Renal cortical epithelial cell (primary cell): ENCODE measurements at places on chromosomes 12 and 14. TPM values are rescaled to one million over a fixed set of nuclear protein-coding genes. Genes with fewer than 3 reads are reported as not detected.

COX8C gene
- total RNA-seq, result 0.60 TPM in 1 of 2 replicates, not detected in the other

GDF3 gene
- not detected in 2 replicates for total RNA-seq

LRRC10 gene
- not detected in 2 replicates for total RNA-seq

EIF2S3B gene
- total RNA-seq, result 1.2 and 2.6 TPM in 2 replicates

SLC7A8 gene
- total RNA-seq, result under 0.01 and 1.1 TPM in 2 replicates

KCNK13 gene
- total RNA-seq, result not detected in 2 replicates

DNA sequence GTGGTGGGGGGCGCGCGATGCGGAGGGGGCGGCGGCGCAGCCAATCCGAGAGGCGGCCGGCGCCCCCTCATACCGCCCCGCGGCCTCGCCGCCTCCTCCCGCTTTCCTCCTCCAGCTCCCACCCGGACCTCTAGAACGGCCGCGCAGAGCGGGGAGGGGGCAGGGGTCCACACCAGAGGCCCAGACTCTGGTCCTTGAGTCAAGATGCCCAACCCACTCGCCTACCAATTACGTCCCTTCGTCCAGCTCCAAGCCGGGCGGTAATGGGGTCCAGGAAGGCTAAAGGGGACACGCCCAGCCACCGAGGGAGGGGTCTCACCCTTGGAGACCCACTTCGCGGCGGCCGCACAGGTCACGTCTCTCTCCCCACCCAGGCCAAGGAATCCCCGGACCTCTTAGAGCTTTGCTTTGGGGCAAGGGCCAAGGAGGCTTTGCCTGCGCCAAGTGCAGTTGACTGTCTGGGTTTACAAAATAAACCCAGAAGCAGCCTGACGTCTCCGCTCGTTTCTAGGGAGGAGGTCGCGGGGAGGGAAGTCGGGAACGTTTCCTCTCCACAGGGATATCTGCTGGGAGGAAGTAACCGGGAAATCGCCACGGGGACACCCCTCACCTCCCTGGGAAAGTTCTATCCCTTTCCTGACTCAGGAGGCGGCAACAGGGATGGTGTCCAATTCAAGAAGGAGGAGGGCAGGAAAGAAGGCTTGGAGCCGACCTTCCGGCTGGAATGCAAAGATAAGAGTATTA lies 394 bp upstream of the AMIGO2 start:
- peak; percentile 55 for DNase-seq

- DNase-seq, result no peak
Measured at GRCh38 chr12:86623267-86623666, 367.1 kb upstream of the MGAT4C start.

DNA sequence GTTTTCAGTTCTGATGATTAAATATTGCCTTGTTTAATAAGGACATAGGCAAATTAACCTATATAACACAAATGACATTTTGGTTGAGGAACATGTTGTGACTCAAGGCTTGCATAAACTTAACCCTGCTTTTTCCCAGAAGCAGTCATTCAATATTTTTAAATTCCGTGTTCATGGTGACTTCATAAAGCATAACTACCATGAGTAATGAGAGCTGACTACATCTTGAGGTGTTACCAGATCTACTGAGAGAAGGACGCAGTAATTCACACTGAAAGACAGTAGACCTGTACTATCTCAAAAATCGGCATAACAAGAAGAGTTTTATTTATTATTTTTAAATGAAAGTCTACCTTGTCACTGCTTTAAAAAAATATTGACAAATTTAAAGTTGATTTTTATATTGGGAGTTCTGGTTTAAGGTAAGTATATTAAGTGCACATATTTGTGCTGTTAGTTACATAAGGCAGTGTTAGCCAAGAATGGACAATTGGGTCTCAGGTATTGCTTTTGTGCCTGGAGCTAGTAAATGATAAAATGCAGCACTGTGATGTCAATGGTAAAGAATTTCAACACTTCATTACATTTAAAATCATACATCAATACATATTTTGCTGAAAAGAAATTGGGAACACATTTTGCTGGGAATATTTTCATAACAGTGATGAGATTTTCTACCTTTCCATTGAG lies 1198.5 kb downstream of the FSCB start:
- no peak for DNase-seq

- no peak for DNase-seq
Measured at GRCh38 chr14:62934439-62934838, 110.8 kb downstream of the KCNH5 start.

DNA sequence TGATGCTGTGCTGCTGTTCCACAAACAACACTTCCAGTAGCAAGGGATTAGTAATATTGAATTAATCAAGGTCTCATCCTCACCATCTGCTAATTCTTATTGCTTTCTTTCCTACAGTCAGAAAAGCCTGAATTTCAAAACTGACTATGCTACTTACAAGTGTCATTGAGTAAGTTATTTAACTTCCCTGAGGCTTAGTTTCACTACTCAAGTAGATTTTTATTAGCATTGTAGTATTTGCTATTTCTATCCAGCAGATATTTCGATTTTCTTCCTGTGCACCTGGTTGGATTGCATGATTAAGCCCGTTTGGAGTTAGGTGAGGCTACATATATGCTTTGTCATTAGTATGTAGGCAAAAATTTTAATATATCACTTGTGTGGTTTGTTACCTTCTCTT lies 591.5 kb downstream of the TRHDE start:
- DNase-seq, result no peak

DNA sequence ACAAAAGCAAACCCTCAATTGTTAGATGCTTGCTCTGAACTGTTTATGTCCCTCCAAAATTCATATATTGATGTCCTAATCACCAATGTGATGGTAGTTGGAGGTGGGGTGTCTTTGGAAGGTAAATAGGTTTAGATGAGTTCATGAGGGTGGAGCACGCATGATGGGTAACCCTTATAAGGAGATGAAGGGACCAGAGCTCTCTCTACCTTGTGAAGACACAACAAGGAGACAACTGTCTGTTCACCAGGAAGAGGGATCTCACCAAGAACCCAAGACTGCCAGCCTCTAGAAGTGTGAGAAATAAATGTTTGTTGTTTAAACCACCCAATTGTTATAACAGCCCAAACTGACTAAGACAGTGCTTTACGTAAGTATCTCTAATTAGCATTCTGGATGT lies 27.0 kb downstream of the DHRS2 start:
- no peak for DNase-seq

DNA sequence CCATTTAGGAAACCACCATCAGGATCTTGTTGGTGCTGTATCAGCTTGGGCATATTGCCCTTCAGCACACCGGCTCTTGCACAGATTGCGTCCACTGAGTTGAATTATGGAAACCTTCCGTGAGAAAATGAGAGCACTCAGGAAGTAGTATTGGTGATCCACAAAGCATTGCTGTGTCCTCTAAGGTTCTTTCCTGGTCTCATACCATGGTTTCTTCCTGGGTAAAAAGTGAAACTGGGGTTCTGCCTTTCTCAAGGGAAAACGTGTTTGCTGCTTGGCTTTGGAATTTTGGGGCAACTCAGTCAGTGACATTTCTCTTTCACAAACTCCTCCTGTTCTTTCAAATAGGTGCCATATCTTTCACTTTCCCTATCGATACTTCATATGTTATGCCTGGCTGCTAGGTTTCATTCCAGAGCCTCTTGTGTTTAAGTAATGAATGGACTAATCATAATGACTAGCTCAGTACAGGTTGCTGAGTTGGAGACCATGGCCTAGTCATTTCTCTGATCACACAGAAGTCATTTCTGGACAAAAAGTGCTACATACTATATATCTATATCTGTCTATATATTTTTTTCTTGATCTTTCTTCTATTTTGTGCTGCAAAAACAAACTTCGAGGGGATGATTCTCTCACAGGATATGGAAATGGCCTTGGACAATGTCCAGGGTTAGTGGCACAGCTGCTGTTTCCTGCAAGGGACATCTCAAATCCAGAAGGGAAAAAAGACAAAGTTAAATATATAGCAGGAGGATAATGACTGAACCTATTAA lies 423.4 kb downstream of the ZFP36L1 start:
- no peak for DNase-seq

- DNase-seq, result peak; percentile 62
Measured at GRCh38 chr12:66648033-66648735, 30.7 kb downstream of the GRIP1 start.

DNA sequence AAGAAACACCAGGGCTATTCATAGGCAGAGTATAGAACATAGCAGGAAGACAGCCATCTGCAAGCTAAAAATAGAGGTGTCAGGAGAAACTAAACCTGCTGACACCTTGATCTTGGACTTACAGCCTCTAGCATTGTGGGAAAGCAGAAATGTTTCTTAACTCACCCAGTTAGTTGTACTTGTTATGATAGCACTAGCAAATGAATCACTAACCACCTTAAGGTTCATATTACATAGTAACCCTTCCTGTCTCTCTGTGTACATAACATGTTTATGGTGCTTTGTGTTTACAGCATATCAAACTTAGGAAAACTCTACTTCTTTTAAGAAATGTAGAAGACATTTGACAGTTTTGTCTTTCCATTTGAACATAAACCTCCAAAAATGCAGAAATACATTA lies 1031.3 kb downstream of the FSCB start:
- no peak for DNase-seq

GRCh38 chr12:129949651-129950050 lies 45.8 kb upstream of the TMEM132D start:
- DNase-seq, result no peak

DNA sequence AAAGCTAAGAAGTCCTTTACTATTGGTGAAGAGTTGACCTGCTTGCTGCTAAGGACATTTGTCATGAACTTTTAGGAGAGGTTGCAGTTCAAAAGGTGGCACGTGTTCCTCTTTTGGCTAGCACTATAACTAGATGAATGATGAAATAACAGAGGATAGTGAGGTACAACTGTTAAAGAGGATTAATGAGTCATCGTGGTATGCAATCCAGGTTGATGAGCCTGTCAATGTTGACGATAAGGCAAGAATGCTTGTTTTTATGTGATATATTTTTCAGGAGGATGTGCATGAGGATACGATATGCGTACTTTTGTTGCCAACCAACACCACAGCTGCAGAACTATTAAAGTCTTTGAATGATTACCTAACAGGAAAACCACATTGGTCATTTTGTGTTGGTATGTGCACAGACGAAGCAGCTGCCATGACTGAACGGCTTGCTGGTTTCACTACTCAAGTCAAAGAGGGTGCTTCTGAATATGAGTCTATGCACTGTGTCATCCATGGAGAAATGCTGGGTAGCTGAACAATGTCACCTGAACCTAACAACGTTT lies 10.6 kb downstream of the CEP128 start:
- DNase-seq, result peak; percentile 93

- DNase-seq, result no peak
Measured at GRCh38 chr14:101233021-101233366, 328.3 kb upstream of the DIO3 start.

DNA sequence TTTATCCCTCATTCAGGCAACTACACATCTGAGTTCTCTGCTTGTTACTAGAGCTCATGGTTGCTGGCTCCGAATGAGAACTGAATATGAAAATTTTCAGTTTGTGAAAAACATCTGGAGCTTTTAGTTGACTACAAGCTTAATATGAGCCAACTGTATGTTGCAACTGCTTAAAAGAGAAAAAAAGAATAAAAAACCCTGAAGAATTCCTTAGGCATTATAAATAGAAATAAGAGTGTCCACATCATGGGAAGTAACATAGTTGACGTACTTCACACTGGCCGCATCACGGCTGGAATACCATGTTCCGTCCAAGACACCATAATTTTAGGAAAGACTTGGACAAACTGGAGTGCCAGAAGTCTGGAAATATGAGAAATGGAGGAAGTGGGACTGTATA lies 57.9 kb downstream of the PDE3A start:
- no peak for DNase-seq

DNA sequence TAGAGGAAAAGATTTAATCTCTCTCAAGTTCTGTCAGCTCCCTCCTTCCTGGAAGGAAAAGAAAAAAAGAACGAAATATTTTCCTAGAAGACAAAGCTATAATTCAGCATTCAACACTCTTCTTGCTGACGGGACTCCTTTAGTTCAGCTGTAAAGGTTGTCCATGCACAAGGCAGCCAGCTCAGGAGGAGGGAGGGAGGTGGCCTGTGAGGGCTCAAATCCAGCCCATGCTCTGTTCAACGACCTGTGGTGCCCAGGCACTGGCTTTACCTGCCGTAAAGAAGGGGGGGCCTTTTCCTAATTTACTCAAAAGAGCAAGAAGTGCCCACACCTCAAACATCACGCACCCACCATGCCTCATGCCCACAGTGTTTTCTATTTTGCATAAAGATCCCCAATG lies 109.3 kb downstream of the TMTC1 start:
- DNase-seq, result no peak

DNA sequence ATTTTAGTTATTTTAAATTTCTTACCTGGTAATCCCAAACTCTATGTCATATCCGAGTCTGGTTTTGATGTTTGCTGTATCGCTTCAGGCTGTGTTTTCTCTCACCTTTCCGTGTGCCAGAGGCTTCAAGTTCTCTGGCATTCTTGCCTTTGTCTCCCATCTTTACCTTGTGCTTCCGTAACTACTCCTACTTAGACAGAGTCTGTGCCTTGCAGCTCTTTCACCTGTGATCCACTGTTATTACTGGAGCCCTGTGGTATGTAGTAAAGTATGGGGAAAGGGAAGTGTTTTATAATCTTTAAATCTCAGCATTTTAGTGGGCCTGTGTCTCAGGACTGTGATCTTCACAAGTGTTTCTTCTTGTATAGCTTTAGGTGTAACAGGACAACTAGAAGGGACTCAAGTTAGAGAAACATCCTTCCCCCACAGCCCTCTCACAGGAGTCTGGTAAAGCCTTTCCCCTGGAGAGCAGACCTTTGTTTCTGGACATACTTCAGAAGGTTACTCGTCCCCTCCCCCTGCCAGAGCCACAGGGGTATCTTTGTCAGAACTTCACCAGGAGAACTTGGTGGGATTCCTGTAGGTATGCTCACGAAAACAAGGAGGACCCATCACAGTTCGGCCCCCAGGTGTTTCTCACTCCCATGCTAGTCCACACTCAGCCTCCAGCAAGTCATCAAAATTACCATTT lies 11.1 kb downstream of the IFNG start:
- no peak for DNase-seq

- peak; percentile 10 for DNase-seq
Measured at GRCh38 chr12:114916124-114916523, 232.1 kb upstream of the TBX3 start.

GRCh38 chr14:67705211-67705610 lies 3.5 kb downstream of the RDH12 start:
- peak; percentile 41 for DNase-seq

GRCh38 chr12:131140697-131141096 lies 187.0 kb downstream of the ADGRD1 start:
- DNase-seq, result no peak

DNA sequence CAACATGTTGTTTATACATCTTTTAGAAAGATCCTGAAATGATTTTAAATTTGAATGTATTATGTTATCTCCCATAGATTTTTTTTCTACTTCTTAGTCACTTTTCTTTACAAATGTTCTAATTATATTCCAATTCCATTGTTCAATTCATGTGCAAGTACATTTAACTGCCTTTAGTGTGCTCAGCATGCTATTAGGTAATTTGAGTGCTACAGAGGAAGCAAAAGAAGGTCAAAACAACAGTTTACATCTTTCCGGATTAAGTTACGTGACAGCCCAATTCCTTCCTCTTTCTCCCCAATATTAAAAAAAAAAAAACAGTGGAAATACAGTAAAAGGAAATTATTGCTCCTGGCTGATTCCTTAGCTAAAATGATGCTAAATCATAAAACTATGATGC lies 98.3 kb downstream of the RTN1 start:
- DNase-seq, result no peak
